ENCODE measurements at places on chromosomes 6 and 20. TPM values are rescaled to one million over a fixed set of nuclear protein-coding genes. Genes with fewer than 3 reads are reported as not detected.
A peak's percentile ranks its signal among the peaks of the same experiment; 100 is the strongest.

DNA sequence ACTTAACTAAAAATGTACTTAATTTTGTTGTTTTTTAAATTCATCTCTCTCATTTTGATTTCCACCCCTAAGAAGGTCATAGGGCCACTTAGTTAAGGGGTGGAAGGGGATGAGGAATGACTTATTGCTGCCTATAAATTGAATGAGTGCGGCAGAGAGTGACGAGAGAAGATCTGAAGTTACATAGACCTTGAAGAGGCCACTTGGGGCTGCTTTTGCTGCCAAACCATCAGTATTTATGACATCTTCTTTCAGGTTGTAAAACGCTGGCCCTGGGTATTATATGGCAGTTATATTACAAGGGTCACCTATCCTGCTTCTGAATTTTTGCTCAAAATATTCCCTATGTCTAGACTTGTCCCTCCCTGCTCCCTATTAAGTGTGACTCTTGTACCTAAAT is 119.6 kb upstream of the RIMS1 start:
- H3K27ac ChIP-seq: no peak overlapping the region
- H3K36me3 ChIP-seq: no peaks in the 10 kb centered on the region
- H3K4me1 ChIP-seq: no peaks in the 10 kb centered on the region
- DNase-seq: no peak
- no peaks in the 10 kb centered on the region for H3K27me3 ChIP-seq
- H3K4me3 ChIP-seq: no peak overlapping the region

DNA sequence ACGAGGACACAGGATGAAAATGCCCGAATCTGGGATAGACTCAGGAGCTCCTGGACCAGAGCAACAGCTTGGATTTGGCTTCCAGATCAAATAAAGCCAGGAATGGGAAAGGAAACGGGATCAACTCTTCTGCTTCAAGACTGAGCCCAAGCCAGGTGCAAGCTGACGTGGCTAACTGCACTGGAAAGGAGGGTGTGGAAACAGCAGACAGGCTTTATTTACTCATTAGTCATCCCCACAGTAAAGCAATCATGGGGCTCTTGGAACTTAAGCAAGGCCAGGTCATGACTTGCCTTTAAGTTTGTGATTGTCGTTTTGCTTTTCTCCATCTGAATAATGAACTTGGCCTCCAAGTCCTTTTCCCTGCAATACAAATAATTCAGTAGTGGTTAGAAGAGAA is 45.2 kb downstream of the KIF16B start:
- H3K4me1 ChIP-seq: peaks cover 14% of the 10 kb centered on the region
- no peaks in the 10 kb centered on the region for H3K36me3 ChIP-seq
- peak; percentile 96 for DNase-seq
- no peak overlapping the region for H3K4me3 ChIP-seq
- no peaks in the 10 kb centered on the region for H3K27me3 ChIP-seq

DNA sequence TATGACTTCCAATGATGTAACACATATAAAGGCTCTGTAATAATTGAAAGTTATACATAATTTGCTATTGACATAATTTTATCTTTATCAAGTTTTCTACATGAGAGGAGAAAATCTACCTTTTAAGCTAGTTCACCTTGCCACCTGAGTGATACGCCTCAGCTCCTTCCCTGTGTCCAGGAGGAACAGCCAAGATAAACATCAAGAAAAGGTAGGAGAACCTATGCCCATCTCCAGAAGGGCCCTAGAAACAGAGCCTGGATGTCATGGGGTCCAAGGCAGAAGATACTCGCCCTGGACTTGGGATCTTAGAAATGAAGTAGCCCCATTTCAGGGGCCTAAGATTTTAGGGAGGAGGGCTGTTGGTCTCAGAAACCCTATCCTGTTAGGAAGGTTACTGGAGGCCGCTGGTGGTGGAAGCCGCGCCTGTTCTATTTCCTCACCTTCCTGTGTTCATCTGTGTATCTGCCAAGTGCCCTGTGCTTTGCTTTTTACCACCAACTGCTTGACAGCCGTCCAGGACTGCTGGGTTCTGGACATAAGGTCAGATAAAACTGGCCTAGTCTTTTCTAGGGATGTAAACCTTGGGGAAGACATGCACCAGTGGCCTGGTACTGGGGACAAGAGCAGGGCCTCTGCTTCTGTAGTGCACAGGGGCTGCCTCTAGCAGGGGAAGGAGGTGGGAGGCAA is 178.5 kb downstream of the ARID1B start:
- no peaks in the 10 kb centered on the region for H3K27me3 ChIP-seq
- H3K36me3 ChIP-seq: no peaks in the 10 kb centered on the region
- no peak overlapping the region for H3K4me3 ChIP-seq
- H3K4me1 ChIP-seq: peaks cover 16% of the 10 kb centered on the region
- H3K27ac ChIP-seq: no peak overlapping the region
- no peak for DNase-seq

DNA sequence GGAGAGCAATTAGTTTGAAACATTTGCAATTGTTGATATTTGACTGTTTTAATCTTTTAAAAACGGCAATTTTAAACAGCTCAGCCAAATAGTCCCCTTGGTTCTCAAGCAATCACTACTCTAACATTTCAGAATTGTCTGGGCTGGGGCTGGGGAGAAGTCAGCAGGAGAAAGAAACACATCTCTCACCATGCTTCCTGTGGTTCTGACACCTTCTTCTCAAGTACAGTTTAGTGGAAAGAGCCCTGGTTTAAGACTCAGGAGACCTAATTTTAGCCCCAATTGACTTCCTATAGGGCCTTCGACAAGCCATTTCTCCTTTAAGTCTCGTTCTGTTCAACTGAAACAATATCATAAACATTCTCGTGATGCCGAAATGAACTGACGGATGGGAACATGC is 168.4 kb upstream of the CDYL start:
- H3K4me3 ChIP-seq: no peak overlapping the region
- H3K4me1 ChIP-seq: peaks cover 14% of the 10 kb centered on the region
- H3K36me3 ChIP-seq: no peaks in the 10 kb centered on the region
- no peaks in the 10 kb centered on the region for H3K27me3 ChIP-seq

GRCh38 chr6:163383912-163384311 is 30.6 kb upstream of the QKI start:
- DNase-seq: peak; percentile 21
- no peak overlapping the region for H3K4me3 ChIP-seq
- no peaks in the 10 kb centered on the region for H3K36me3 ChIP-seq
- H3K27me3 ChIP-seq: no peaks in the 10 kb centered on the region
- H3K27ac ChIP-seq: no peak overlapping the region
- H3K4me1 ChIP-seq: no peaks in the 10 kb centered on the region

- no peaks in the 10 kb centered on the region for H3K27me3 ChIP-seq
- no peaks in the 10 kb centered on the region for H3K36me3 ChIP-seq
- DNase-seq: no peak
- no peak overlapping the region for H3K4me3 ChIP-seq
These were observed 37.7 kb upstream of the CENPW start for GRCh38 chr6:126302191-126302590.

GRCh38 chr20:49037962-49038387 is 8.1 kb upstream of the CSE1L start:
- H3K27ac ChIP-seq: no peak overlapping the region
- peaks cover 10% of the 10 kb centered on the region for H3K36me3 ChIP-seq
- H3K27me3 ChIP-seq: no peaks in the 10 kb centered on the region

- no peak overlapping the region for H3K4me3 ChIP-seq
- no peak for DNase-seq
- no peaks in the 10 kb centered on the region for H3K27me3 ChIP-seq
- peaks cover 59% of the 10 kb centered on the region for H3K36me3 ChIP-seq
- peaks cover 3% of the 10 kb centered on the region for H3K4me1 ChIP-seq
These were observed 16.9 kb upstream of the MTG2 start for GRCh38 chr20:62165762-62166399.

DNA sequence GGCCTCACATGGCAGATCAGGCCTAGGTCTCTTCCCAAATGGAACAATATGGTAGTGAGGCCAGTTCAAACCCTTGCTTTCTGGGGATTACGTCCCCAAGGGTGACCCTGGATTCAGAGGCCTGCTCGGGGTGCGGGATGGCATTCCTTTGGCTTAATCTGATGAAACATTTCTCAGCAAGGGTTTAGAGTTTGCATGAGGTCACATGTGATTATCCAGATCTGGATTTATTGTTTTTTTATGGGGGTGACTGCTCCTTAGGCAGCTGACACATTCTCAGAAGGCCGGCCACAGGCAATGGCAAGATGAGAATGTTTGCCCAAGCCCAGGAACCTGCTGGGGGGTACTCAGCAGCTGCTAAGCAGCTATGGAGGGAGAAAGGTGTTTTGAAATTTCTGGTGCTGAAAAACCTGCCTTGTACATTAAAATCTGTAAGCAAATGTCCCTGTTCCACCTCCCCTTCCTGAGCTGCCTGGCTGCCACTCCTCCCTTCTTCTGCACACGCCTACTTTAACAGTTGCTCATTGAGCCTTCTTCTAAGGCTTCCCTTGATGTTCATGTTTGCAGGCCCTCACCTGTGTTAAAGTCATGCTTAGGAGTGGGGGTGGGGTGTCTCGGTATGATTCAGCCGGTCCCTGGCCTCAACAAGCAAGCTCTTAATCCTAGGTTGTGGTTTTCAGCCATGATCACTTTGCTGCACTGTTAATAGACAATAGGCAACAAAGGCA is 37.9 kb upstream of the FUCA2 start:
- no peak for DNase-seq
- H3K27ac ChIP-seq: no peak overlapping the region
- H3K4me1 ChIP-seq: peaks cover 5% of the 10 kb centered on the region
- H3K4me3 ChIP-seq: no peak overlapping the region

GRCh38 chr20:24779131-24779530 is 169.9 kb upstream of the CST7 start:
- H3K4me3 ChIP-seq: no peak overlapping the region
- H3K4me1 ChIP-seq: no peaks in the 10 kb centered on the region
- no peaks in the 10 kb centered on the region for H3K36me3 ChIP-seq
- peaks cover 43% of the 10 kb centered on the region for H3K27me3 ChIP-seq
- DNase-seq: no peak
- no peak overlapping the region for H3K27ac ChIP-seq

DNA sequence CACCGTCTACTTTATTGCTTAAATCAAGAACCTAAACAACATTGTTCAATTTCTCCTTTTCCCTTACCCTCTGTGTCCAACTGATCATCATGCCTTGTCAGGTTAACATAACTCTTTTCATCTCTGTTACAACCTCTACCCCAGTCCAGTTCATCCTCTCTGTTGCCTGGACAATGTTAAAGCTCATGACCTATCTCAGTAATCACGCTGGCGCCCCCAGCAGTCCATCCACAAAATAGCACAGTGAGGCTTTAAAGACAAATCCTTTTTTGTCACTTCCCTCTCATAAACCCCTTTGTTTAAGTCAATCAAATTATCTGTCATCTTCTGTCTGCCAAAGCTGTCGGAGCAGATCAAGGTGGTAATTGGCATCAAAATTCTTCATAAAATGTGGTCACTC is 140.1 kb downstream of the QKI start:
- 0 out of 2 replicates have a peak, but pooled peaks cover 1% of the 10 kb centered on the region for H3K4me1 ChIP-seq
- peak; percentile 34 for DNase-seq
- peaks cover 5% of the 10 kb centered on the region for H3K36me3 ChIP-seq
- H3K27ac ChIP-seq: no peak overlapping the region
- no peaks in the 10 kb centered on the region for H3K27me3 ChIP-seq
- no peak overlapping the region for H3K4me3 ChIP-seq

GRCh38 chr6:5764401-5764955 is 242.2 kb downstream of the NRN1 start:
- peak; percentile 78 for DNase-seq
- no peaks in the 10 kb centered on the region for H3K36me3 ChIP-seq
- H3K27me3 ChIP-seq: no peaks in the 10 kb centered on the region
- H3K27ac ChIP-seq: no peak overlapping the region
- H3K4me1 ChIP-seq: no peaks in the 10 kb centered on the region
- no peak overlapping the region for H3K4me3 ChIP-seq

- peaks cover 11% of the 10 kb centered on the region for H3K27me3 ChIP-seq
- H3K4me1 ChIP-seq: no peaks in the 10 kb centered on the region
- H3K4me3 ChIP-seq: no peak overlapping the region
- no peak overlapping the region for H3K27ac ChIP-seq
- H3K36me3 ChIP-seq: no peaks in the 10 kb centered on the region
These were observed 47.4 kb upstream of the FAM83D start for GRCh38 chr20:38878866-38879265.

The TP53TG5 gene
- not detected for total RNA-seq

The OTOR gene
- total RNA-seq: not detected

The MAP7 gene
- 0.36 TPM for total RNA-seq

The FAXC gene
- total RNA-seq: 1.9 TPM

The PPP1R16B gene
- total RNA-seq: not detected

The MSH5 gene
- total RNA-seq: 4.7 TPM

Measured in IMR-90 (cell line).